ENCODE measurements at places on chromosomes 2 and 18.

- no peak for DNase-seq
Measured at GRCh38 chr2:195594248-195594647, 62.8 kb upstream of the SLC39A10 start.

- DNase-seq = no peak
Measured at GRCh38 chr2:22497789-22498188, 887.2 kb upstream of the KLHL29 start.

GRCh38 chr18:63753676-63754075 is 21.5 kb upstream of the SERPINB7 start:
- DNase-seq = no peak

DNA sequence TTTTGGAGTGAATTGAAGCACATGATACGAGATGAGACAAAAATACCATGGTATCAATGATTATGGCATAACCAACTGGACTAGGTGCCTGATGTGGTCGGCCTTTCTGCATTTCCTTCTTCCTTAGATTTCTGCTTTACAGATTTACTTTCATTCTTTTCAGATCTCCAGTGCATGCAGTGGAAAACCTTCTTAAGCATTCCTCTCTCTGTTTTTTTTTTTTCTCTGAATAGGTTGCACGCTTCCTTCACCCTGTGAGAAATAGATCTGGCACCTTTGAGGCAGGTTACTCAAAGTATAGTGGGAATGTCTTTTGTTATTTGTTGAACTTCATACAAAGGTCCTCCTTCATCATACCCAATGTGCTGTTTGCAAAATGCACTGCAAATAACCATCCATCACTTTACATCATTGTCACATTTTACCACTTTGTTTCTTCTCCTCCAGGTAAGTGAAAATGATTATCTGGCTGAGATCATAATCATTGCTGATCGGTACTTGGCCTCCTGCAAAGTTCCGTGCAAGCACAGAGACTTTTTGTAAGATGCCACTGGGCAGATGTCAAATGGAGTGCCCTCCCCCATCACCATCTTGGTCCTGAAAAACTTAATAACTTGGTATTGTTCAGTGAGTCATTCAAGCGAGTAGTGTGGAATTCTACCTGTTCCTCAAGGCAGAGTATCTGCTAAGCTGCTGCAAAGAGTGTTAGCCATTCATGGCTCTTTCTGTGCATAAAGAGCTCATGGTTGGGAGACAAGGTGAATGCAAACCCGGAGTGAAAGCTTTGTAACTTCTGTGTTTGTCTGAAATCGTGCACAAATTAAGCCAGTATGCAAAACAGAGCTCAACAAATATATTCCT is 30.0 kb upstream of the KLHL14 start:
- no peak for DNase-seq

DNA sequence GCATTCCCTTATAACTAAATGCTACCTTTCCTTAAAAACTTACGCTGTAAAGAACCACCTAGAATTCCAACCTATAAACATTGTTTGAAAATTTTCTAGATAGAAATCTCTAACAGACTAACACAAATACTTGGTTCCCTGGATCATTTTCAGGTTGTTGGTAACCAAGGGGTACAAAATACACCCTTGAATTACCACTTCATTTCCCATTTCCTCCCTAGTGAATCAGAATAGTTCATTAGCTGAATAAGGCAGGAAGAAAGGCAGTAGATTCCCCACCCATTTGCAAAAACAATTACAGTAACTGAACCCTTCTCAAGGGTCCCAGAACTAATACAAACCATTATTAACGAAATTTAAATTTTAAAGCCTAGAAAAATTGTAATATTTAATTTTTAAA is 5.5 kb downstream of the MEX3C start:
- no peak for DNase-seq

DNA sequence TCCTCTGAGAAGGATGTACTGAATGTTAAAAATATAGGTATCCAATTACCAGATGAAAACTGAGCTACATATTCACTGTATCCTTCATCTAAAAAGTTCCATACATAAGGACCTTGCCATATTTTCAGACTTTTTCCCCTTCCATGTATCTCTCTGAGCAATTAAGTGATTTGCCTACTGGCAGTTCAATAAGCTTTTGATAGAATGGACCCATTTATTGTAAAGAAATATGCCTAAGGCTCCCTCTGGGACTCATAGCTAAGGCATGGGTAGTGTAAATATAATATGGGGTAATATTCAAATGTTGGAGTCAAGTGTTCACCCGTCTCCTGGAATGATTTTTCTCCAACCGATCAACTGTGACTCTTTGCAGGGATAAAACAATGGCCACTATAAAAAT is 135.4 kb upstream of the FSHR start:
- DNase-seq = no peak

- no peak for DNase-seq
Measured at GRCh38 chr2:10223471-10223870, 79.2 kb upstream of the HPCAL1 start.

GRCh38 chr2:188364033-188364630 is 72.5 kb downstream of the GULP1 start:
- DNase-seq = no peak

DNA sequence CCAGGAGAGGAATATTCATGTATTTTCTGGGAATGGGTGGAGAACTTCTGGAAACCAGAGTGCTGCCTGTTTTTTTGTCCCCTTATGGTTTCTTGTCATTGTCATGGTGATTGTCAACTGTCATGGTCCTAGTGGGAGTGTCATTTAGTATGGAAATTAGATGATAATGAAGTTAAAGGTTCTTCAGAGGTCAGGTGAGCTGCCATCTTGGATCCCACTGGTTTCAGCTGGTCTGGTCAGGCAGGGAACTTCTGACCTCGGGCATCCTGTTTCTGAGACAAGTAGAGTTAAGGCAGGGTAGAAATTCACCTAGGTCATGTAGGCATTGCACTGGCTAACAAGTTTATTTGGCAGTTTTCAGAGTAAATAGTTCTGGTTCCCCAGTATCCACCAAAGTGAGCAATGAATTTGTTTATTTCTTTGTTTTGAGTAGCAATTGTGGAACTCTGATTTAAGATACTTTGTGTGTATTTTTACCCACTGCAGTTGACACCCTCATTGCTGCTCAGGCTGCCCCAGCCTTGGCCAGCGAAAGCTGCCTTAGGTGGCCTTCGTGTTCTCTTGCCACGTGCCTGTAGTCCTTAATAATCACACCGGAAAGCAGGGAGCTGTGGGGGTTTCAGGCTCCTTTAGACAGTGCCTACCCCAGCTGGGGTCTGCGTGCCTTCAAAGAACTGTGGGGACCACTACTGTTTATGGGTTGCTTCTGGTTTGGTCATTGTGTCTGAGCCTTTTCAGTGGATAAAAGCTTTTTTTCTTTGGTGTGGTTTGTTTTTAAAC is 48.7 kb downstream of the NCK2 start:
- DNase-seq = no peak
